ENCODE measurements at places on chromosomes 5 and 9. TPM values are rescaled to one million over a fixed set of nuclear protein-coding genes. Genes with fewer than 3 reads are reported as not detected.
A peak's percentile ranks its signal among the peaks of the same experiment; 100 is the strongest.

The MYORG gene
- 5.3 TPM for total RNA-seq

The SAXO1 gene
- not detected for total RNA-seq

The PDE6A gene
- total RNA-seq: 0.05 TPM

The MARCOL gene
- not detected for total RNA-seq

The TAF11L2 gene
- not detected for total RNA-seq

The CD180 gene
- 0.64 TPM for total RNA-seq

The GNAQ gene
- 13.7 TPM for total RNA-seq

DNA sequence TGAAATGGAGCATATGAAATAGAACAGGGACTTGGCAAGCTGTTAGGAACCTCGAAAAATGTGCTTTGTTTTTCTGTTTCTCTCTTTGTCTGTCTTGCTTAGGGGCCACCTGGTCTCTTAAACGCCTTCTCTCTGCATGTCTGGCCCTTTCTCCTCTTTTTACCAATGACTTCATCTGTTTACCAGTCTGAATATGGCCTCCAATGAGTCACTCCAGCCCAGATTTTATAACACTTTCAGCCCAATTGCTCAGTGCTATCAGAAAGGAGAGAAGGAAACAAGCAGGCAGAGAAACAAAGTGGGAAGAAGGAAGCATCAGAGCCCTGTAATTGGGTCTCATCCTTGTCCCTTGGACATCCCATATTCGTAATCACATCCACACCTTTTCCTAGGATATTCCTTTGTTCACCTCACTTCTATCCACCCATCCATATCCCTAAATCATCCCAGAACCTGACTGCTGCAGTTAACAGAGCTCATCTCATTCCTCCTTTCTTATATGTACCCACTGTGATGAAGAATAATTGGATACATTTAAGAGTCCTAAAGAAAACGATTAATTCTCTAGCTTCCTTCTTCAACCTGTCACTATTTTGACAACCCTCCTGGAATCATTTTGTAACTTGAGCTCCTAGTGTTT lies 151.8 kb upstream of the GPR151 start:
- DNase-seq: no peak

DNA sequence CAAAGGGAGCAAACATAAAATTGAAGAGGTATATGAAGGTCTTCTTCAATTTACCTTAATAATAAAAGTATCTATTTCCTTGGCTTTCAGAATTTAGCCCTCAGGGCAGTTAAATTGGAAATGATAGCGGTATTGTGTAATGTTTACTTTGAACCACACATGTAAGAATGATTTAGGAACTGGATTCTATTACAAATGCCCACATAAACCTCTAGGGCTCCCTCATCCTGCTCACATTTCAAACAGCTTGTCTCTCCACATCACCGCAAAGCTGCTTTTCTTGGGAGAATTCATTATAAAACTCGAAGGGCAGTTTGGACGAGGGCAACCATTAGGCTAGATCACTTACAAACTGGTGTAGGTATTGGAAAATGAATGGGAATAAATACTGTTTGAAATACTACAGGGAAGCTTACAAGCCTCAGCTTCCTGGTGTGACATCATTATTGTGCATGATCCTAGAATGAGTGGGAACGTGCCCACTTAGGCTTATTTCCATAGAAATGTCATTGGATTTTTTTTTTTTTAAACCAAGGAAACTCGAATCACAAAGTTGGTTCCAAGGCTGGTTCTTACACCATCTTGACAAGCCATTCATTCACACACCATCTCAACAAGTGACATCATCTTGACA lies 47.3 kb downstream of the MTRR start:
- no peak for DNase-seq

DNA sequence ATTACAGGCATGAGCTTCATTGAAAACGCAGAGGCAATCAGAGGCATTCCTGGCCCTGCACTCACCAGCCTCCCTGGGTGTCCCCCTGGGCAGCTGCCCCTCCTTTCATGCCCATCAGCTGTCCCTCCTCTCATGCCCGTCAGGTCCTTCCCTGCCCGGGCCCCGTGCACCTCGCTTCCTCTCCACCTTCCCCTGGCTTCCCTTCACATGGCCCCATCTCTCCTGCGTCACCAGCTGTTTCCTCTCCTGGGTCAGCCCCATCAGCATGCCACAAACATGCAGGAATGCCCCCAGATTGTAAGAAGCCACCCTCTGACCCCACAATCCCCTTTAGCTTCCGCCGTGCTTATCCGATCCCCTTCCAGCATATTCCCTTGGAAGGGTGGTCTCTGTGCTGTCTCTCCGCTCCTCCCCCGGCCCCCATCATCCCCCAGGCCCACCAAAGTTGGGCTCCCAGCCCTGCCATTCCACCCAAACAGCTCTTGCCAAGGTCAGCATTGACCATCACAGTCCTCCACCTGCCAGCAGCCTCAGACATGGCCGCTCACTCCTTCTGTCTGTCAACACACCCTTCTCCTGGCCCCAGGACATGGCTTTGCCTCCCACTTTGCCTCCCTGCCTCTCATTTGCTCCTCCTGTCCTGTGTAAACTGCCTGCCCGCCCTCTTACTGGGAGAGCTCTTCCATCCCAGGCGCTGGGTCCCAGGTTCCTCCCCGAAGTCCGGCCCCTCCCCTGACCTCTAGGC lies 98.6 kb upstream of the IER5L start:
- DNase-seq: no peak

- DNase-seq: no peak
These were observed 350.1 kb downstream of the GLIS3 start for GRCh38 chr9:3949744-3950143.

- no peak for DNase-seq
These were observed 2.6 kb upstream of the DAPK1 start for GRCh38 chr9:87494970-87495471.

DNA sequence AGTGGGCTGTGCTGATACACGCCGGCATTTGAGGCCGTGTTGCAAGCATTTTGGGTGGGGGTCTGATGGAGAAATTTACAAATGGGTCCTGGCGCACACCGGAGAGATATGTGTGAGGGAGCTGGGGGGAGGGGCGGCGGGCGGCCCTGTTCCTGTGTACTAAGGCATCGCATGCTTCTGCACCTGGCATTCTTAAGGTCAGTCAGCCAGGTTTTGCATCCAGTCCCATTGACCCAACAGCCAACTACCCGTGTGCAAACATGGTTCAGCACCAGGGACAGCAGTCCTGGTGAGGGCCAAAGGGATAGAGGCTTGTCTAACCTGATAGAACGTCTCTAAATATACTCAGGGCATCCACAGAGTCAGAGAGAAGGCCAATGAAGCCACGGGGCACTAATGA lies 839 bp downstream of the GABRG2 start:
- DNase-seq: no peak

DNA sequence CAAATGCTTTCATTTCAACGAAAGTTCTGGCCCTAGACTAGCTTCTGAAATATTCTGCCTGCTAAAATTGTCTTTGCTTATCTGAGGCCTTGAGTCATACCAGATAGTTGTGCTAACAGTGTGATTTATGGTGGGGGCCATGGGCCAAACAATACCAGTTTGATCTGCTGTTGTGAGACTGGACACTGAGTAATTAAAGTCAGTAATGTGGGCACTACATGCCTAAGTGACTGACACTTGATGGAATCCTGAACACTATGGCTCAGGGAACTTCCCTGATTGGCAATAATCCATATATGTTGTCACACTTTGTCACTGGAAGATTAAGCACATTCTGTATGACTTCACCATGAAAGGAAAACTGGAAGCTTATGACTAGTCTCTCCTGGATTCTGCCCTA lies 127.6 kb upstream of the CYLC2 start:
- peak; percentile 33 for DNase-seq

GRCh38 chr5:107930092-107930491 lies 259.4 kb upstream of the EFNA5 start:
- no peak for DNase-seq

DNA sequence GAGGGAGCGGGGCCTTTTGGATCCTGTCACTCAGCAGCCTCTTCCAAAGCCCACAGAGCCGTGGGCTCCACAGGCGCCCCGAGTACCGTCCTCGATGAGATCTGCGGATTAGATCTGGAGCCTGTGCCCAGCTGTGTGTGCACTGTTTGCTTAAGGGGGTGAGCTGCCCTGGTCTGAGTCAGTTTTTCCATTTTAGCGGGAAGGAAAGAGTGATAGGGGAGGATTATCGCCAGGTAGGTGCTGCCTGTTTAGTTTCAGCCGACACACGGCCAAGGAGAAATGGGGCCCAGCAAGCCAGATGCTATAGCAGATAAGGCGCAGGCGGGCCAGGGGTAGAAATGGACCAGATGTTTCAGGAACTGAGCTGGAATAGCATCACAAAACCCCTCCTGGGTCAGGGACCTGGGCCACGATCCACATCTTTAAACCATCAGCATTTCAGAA lies 18.1 kb downstream of the COL5A1 start:
- peak; percentile 11 for DNase-seq

- no peak for DNase-seq
These were observed 26.0 kb downstream of the CNOT8 start for GRCh38 chr5:154884424-154884823.

DNA sequence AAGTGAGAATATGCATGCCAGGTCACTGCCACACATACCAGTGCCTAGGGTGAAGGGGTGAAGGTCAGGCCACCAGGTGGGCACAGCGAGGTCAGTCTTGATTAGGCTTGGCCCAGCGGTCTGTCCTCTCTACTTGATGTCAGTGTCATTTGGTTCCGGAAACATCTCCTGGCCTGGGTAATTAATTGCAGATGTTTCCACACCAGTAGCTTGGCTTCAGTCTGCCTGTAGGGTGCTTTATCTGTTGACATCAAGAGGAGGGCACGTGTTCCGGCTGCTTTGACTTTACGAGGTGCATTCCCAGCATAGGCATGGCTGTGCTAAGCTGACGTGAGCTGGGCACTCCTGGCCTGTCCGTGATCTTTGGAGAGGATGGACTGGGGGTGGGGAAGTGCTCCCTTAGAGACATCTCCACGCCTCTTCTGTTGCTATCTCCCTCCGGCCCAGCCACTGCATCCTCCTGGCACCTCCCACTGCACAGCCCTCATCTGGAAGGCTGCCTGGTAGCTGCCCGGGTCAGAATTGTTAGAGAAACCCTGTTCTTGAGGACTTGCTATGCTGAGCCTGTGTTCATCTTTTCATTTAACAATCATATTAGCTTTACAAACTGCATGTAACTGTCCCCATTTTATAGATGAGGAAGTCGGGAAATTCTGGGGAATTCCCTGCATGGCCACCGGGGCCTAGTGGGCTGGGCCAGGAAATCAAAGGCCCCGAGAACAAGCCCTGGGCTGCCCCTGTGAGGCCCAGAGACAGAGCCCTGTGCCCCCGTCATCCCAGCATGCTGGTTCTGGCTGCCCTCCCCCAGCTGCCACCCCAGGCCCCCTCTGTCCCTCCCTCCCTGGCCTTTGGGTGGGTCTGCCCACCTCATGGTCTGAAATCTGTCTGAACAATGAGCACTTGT lies 29.1 kb downstream of the JADE2 start:
- DNase-seq: peak; percentile 78

DNA sequence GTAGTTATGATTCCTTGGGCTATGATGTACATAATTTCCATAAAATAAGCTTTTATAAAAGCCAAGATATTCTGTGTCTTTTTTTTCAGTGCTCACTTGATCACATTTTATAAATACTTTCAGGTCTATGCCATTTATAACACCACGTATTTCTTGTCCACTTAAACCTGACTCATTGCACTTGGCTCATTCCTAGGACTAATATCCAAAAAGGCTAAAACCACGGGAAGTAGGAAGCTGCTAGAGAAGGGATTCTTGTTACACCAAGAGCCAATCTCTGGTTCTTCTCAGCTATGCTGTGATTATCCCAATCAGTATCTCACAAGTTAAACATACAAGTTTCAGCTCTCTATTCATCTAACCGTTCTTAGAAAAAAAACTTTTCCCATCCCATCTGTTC lies 80.4 kb upstream of the CDH6 start:
- no peak for DNase-seq

Data from left ventricle myocardium superior (tissue), 1 donor.